ENCODE measurements at places on chromosomes 2 and 18.

DNA sequence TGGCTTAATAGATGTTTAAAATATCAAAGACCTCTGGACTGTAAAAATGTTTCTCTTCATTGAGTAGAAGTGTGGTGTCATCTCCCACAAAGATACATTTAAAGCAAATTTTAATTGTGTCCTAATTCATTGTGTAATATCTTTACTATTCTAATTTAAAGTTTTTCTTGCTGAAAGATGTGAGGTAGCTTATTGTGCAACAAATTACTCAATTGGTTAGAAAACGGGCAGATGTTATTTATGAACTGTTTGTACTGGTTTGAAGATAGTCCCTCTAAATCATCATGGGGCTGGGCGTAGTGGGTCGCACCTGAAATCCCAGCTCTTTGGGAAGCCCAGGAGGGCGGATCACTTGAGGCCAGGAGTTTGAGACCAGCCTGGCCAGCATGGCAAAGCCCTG lies 65.3 kb downstream of the CYBRD1 start:
- no peak for DNase-seq

DNA sequence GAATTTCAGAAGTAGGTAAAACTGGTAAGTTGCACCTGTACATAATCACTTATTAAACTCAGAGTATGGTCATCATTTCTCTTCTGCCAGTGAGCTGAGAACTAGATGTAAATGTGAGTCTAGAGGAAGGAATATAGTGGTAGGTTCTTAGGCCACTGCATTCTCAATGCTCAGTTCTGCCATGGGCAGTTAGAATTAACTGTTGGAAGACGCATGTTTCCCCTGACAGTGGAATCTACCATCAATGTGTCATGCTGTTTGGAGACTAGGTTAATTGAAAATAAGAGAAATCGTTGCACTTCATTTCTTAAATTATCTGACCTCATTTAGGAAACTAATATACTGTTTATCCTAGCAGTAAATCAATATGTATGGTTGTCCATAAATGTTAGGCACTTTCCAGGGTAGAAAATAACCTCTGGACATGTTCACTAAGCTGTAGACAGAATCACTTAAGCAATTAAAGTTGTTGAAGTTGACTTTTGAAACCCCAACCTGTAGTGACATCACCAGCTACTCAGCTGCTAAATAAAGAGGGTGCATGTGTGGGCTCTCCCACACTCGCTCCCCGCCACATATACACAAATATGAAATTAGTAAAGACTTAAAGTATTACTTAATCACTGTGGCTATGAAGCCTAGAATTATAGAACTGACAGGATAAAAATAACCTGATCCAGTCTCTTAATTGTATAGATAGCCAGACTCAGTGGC lies 91.5 kb upstream of the NOSTRIN start:
- DNase-seq: no peak

GRCh38 chr2:234863043-234863934 lies 88.5 kb upstream of the SH3BP4 start:
- DNase-seq: no peak

- DNase-seq: no peak
Observed at GRCh38 chr2:70903641-70904340, 31.9 kb upstream of the ATP6V1B1 start.

DNA sequence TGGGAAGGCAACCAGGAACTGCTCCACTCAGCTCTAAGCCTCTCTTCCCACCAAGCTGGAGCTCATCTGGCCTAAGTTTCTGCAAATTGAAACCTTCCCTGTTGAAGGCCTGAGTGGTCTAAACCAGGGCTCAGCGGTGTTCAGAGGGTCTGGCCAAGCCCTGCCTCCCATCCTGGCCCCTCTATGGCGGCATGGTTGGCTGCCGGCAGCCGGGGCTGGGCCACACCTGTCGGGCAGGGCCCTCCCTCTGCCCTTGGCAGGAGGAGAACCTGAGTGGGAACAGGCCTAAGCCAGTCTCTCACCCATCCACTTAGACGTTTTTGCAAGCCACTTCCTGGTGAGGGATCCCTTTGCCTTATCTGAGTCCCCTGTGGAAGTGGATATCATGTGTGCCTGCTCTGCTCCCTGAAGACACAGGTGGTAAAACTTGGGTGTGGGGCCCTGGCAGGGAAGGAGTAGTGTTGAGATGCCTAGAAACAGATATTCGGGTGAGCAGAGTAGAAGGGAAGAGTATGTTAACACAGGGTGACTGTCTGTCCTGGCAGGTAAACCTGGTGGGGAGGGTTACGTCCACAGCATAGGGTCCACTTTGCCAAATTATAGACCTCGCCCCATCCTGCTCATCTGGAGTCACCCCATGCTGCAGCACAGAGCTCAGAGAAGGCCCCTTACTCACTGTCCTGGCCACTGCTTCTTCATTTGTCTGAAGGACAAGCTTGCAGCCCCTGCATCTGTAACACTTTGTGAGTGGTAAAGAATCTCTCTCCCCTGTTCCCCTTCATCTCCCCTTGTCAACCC lies 63.0 kb upstream of the SIX2 start:
- DNase-seq: no peak

GRCh38 chr18:14025306-14025940 lies 106.8 kb downstream of the ZNF519 start:
- DNase-seq: no peak

DNA sequence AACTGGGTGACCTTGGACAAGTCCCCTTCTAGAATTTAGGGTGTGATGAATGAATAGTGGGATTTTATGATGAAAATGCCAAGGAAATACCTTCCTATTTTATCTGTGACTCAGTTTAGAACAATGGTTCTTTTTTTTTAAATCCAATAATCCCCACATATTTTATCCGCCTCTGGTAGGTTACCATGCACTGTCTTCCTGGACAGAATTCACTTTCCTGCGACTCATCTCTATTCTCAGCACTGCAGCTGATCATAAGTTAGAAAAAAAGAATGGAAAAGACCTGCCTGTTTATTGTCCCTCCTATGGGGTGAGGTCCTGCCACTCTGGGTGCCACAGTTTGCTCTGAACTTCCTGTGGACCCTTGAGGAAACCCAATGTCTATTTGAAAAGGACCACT lies 73.1 kb downstream of the IRS1 start:
- no peak for DNase-seq

DNA sequence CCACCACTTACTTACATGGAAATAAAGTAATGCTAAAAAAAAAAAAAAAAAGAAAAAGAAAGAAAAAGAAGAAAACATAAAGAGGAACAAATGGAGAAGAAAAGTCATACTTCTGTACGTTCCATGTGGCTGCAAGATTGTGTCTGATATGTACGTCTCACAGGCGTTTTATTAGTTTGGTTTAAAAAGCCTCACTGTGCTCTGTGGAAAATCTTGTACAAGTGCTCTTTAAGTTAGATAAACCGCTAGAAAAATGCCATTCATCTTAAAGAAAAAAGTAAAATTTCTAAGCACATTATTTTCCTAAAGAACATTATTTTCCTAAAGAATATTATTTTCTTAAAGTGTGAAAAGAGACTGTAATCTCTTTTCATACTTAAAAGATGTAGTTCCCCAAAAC lies 165.1 kb downstream of the ZNF521 start:
- no peak for DNase-seq

- DNase-seq: no peak
Observed at GRCh38 chr2:64809216-64809615, 155.5 kb upstream of the SERTAD2 start.

DNA sequence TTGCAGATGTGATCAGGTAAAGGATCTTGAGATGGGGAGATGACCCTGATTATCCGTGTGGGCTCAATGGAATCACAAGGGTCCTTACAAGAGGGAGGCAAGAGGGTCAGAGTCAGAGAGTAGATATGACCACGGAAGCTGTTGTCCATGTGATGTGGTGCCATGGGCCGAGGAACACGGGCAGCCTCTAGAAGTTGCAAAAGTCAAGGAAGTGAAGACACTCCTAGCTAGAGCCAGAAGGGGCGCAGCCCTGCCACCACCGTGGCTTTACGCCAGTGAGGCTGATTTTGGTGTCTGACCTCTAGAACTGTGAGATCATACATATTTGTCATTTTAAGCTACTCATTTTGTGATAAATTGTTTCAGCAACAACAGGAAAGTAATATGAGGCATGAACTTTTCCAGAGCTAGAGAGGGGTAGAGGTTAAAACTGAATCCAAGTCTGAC lies 114.4 kb downstream of the CAPN13 start:
- DNase-seq: no peak

DNA sequence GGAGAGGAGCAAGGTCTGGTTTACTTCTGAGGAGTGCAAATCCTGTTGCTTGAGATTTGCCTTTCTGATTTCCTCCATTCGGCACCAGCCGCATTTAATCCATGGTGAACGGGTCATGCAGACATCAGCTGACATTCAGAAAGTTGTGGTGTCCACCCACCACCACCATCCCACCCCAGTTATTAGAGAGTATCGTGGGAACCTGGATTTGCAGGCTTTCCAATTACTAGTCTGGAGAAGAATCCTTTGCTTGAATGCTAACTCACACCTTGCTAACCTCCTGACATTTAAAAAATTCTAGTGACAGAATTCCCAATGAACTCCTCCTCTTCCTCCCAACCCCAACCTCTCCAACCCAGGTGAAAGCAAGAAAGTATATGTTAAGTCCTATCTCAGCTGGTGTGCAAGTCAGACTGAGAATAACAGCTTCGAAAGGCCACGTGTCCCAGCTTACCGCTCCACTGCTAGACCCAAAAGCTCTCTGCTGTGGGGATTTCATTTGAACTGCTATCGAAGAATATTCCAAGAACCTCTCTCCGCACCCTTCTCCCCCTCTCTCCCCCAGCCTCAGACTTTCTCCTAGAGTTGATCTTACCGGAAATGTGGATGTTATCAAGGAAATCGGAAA lies 17.7 kb downstream of the BCL11A start:
- no peak for DNase-seq

DNA sequence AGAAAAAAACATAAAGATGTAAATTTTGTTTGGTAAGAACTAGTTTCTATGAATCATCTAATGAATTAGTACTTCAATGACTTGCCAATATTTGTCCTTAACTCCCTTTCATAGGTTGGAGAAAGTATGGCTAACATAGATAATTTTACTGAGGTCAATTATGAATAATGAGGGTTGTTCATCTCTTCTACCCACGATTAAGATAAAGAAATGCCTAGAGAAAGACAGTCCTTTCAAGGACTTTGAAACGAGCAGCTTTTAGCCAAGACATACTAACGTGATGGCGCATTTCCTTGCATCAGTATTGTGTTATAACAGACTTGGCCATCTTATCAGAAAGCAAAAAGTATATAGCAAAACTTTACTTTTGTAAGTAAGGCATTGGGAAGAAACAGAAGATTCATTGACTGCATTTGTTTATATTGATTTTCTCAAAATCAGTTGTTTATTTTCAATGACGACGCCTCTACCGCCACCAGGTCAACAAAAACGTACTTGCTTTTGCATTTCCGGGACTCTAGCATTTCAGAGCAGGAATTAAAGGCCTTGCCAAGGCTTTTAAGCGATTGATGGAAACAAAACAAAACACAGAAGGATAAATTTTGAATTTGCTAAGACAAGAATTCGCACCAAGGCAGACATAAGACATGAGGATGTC lies 961 bp downstream of the RBM43 start:
- peak; percentile 63 for DNase-seq

DNA sequence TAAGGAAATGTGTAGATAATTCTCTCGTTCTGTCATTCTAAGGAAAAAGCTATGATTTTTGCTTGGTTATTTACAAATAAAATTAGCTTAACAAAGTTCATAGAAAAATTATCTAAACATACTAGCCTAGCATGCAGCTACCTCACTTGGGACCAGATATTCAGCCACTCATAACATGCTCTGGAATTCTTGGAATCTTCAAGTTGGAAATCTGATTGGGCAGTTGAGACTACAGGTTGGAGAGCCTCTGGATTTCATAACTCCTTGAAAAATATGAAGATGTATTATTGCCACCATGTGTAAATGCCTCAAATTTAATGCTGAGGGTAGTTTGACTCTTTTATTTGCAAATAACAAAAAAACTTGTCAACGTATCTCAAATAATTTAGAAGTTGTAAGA lies 132.2 kb upstream of the GULP1 start:
- DNase-seq: no peak

- no peak for DNase-seq
Observed at GRCh38 chr2:120820953-120821279, 85.2 kb downstream of the GLI2 start.

DNA sequence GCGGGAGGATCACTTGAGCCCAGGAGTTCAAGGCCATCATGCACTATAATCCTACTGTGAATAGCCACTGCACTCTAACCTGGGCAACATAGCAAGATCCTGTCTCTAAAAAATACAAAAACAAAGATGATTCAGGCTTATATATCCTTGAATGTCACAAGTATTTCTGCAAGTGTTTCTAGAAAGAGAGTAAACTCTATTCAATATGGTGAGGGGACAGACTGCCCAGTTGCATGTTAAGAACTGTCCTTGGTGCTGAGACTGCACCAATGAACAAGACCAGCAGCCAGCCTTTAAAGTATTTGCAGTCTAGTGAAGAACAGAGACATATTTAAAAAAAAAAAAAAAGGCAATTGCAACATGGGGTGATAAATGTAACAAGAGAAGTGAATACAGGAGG lies 16.4 kb downstream of the MAP3K19 start:
- no peak for DNase-seq

DNA sequence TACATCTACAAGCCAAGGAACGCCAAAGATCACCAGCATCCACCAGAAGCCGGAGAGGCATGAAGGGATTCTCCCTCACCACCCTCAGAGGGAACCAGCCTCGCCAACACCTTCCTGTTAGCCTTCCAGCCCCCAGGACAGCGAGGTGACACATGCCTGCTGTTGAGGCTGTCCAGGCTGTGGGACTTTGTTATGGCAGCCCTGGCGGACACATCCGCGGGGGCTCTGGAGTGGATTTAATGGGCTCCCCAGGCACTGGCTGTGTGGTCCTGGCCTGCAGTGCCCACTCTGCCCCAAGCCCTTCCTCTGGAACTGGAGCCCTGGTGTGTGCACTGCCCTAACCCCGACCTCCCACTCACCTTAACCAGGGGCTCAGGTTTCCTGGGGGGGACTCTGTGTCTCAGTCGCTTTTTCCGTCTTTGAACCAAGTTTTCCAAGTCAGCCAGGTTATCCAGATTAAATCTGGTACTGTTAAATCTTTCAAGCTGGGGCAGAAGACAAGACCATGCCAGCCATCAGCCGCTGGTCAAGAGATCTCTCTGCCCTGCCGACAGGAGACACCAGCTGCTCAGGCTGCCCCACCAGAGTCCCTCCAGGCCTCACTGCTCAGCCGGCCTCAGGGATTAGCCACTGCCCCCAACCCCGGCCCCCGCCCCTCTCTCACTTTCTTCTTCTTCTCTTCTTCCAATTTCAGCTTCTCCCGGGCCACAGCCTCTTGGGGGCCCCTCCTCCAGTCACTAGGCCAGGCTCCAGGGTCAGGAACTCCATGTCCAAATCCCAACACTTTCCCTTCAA lies 1.9 kb downstream of the ANKRD23 start:
- no peak for DNase-seq

DNA sequence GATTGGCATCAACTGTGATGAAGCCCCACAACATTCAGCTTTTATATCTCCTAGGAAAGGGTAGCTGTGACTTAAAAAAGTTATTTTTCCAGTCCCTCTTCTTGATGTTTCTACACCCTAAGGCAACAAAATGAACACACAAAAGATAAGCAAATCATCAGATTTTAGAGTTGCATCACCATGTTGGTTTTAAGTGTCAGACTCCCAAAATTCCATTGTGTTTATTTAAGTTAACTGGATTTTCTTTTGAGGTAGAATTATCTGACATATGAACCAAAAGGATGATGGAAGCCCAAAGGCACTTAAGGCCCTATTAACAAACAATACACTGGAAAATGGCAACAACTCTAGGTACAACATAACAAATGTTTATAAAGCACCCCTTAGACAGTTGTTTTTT lies 261.7 kb upstream of the SLC39A10 start:
- DNase-seq: no peak

GRCh38 chr2:151971301-151972051 lies 127.4 kb downstream of the CACNB4 start:
- no peak for DNase-seq

- no peak for DNase-seq
Observed at GRCh38 chr2:69784228-69784627, 42.3 kb downstream of the ANXA4 start.

Measured in CD4-positive, alpha-beta memory T cell (primary cell).